LHCN-M2 (cell line): ENCODE measurements at places on chromosomes 7 and 10. TPM values are rescaled to one million over a fixed set of nuclear protein-coding genes. Genes with fewer than 3 reads are reported as not detected.

DNA sequence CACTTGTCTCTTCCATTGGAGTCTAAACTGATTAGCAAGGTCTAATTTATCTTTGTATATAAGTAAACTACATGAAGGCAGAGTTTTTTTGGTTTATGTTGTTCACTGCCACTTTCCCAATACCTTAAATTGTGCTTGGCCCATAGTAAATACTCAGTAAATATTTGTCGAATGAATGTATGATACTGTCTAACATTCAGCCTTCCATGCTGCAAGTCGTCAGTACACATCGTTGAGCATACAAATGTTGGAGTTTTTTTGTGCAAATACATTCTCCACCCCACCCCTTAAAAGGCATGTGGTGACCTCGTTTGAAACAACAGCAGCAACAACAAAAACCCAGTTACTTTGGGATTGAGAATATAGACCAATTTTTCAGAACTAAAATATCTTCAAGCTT lies 17.4 kb upstream of the IGF2BP3 start:
- no peak for DNase-seq

GRCh38 chr7:54728411-54728810 lies 30.6 kb downstream of the SEC61G start:
- no peak for DNase-seq

The SAP25 gene
- total RNA-seq = 2.4 TPM in 1 of 2 replicates, not detected in the other

- peak; percentile 33 for DNase-seq
Observed at GRCh38 chr10:91883549-91884444, 25.5 kb downstream of the FGFBP3 start.
